ENCODE measurements at places on chromosomes 3 and 15. TPM values are rescaled to one million over a fixed set of nuclear protein-coding genes. Genes with fewer than 3 reads are reported as not detected.

GRCh38 chr3:191379446-191379845, 49.1 kb upstream of the UTS2B start:
- DNase-seq: no peak

- DNase-seq: peak; percentile 95
These were observed 22.8 kb downstream of the MYO1E start for GRCh38 chr15:59349680-59350420.

DNA sequence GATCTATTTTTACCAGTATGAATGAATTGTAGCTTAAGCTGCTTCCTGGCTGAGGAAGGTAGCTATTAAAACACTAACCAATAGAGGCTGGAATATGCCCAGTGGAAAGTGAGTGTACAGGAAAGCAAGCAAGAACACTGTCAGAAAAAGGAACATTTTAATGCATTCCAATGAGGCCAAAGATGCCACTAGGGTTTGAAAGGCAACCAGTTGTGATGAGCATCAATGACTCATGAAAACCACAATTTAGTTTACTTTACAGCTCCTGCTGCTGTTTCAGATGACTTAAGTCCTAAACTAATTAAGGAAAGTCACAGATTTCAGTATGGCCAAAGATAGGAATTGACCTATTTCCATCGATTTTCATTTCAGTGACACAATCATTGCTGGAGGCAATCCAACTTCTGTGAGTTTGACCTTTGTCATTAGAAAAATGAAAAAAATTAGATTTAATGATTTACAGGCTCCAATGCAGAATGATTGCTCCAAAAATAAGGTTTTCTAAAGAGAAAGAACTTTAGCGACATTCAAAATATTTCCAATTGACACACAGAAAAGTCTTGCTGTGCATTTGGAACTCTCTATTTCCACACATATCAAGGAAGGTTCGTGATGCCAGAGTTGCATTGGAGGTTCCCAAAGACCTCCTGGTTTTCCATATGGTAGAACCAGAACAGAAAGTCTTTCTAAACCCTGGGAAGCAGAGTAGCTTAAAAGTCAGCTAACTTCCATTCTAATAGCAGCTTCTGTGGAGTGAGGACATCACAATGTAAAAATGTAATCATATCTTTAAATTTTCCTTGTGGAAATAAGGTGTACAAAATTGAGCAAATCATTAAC, 103.0 kb downstream of the SUCNR1 start:
- peak; percentile 98 for DNase-seq

DNA sequence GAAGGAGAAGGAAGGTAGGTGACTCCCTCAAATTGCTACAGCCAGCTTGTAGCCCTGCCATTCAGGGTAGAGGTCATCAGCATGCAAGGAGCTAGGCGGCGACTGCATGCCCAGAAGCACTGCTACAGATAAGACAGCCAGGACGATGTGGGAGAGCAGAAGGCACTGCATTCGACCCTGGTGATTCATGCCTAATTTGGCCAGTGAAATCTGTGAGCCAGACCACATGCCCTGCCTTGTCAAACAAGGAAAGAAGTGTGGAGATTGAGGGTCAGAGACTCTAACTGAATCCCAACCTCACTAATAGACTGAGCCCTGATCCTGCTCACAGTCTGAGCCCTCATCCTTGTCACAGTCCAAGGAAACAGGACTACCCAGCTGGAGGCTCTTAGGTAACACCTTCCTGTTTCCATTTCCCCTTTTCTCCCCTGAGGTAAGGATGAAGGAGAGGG, 86.6 kb downstream of the LINGO1 start:
- DNase-seq: no peak

DNA sequence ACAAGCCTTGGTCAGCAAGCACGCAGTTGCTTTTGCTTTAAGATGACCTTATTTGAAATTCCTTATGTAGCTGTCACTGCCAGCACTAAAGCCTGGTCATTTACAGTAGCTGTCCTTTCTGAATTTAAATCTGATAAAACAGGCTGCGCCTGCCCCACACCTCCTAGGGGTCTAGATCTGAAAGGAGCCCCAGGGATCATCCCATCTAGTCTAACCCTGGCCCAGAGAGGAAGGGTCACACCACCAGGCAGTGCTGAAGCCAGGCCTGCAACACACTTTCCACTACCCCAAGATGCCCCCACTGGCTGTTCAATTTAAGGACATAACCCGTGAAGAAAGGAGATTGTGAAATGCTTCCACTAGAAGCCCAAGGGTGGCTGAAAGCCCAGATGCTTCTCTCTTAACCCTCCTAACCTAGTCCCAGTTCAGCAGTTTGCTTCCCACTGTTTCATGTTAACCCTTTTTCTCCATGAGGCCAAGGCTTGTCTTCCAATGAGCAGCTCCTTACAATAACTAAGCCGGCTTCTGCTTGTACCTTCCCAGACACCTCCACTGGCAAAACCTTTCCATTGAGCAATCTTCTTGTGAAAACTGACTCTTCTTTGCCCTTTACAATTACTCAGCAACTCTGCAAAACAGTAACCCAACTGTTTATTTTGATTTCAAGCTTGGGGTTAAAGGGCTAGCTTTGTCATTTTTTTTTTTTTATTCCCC, 198.9 kb upstream of the LPP start:
- DNase-seq: peak; percentile 95

- DNase-seq: no peak
These were observed 7.8 kb downstream of the RAB5A start for GRCh38 chr3:19954676-19955075.

DNA sequence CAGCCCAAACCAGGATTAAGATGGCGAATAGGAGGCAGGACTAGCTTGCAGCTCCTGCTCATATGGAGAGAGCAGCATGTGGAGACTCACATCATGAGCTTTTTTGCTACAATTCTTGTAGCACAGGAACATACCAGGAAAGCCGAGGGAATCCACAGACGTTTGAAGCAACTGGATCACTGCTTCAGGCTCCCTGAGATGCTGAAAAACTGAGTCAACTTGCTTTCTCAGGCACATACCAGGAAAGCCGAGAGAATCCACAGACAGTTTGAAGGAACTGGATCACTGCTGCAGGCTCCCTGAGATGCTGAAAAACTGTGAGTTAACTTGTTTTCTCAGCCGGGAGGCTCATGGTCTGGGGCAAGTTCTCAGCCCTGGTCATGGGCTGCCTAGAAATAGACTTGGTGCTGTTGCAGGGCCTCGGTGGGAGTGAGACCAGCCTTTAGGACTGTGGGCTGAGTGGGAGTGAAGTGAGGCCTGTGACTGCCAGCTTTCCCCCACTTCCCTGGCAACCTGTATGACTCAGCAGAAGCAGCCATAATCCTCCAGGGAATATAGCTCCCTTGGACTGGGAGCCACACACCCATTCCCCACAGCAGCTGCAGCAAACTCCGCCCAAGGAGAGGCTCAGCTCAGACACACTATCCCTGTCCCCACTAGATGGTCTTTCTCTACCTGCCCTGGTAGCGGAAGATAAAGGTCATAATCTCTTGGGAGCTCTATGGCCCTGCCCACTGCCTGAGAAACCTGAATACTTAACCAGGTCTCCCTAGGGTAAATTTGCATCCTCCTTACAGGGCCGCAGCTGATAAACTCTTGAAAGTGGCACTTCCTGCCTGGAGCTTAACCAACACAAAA, 51.9 kb upstream of the PFN2 start:
- no peak for DNase-seq

DNA sequence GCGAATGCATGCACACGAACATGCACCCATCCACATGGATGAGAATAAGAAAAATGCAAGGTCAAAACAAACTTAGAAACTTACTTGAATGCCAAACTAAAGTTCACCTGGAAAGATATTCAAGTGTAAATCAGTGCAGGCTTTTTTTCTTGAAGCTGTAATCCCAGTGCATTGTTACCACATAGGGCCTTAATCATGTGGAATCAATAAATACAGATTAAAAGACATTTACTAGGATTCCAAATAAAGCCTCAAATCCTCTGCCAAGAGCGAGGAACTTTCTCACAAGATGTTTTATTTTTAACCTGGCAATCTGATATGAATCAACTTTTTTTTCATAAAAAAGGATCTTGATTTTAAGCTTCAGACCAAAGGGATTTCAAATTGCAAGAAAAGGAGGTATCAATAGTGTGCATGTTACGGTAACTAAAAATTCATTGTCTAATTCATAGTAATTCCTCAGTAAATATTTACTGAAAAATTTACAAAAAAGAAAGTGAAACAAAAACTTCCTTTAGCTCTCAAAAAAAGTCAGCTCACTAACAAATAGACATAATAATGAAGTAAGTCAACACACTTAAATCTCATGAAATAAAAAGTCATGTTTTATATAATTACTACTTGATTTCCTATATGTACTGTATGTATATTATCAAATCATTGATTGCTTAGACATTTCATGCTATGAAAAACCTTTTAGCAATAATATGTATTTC, 978.6 kb downstream of the PLOD2 start:
- no peak for DNase-seq

- DNase-seq: no peak
These were observed 89.4 kb downstream of the COL6A6 start for GRCh38 chr3:130606336-130606735.

DNA sequence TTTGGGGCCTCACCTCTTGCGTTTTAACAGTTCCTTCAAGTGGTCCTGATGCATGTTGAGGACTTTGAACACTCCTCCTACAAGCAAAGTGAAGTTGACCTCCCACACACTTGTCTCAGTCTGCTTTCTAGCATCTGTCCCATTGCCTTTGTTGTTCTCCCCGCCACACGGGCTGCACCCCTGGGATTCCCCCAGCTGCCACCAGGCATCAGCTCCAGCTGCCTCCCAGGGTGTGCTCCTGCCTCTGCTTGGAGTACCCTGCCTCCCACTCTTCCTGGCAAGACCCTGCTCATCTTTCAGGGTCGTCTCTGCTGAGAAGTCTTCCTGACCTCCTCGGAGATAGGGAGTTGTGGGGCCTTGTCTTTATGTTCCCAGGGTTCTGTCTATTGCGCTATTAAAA, 52.2 kb downstream of the IGF1R start:
- no peak for DNase-seq

- DNase-seq: no peak
These were observed 796 bp upstream of the DOCK3 start for GRCh38 chr3:50673931-50674330.

- DNase-seq: no peak
These were observed 18.3 kb downstream of the CLSTN2 start for GRCh38 chr3:139953131-139953910.

Gene CLDN1
- total RNA-seq: 305 TPM

Gene ALPK3
- total RNA-seq: 54.5 TPM

Gene IL20RB
- 0.89 TPM for total RNA-seq

Gene C2CD4B
- 1.2 TPM for total RNA-seq

Gene BNC1
- 25.4 TPM for total RNA-seq

Gene TFDP2
- total RNA-seq: 121 TPM
